Endothelial cell (in vitro differentiated cells): ENCODE measurements at places on chromosomes 12 and 14. TPM values are rescaled to one million over a fixed set of nuclear protein-coding genes. Genes with fewer than 3 reads are reported as not detected.

GRCh38 chr12:104524034-104524832 lies 67.5 kb downstream of the CHST11 start:
- no peak overlapping the region for H3K4me3 ChIP-seq
- no peak for DNase-seq
- H3K27me3 ChIP-seq = peaks cover 2% of the 10 kb centered on the region

DNA sequence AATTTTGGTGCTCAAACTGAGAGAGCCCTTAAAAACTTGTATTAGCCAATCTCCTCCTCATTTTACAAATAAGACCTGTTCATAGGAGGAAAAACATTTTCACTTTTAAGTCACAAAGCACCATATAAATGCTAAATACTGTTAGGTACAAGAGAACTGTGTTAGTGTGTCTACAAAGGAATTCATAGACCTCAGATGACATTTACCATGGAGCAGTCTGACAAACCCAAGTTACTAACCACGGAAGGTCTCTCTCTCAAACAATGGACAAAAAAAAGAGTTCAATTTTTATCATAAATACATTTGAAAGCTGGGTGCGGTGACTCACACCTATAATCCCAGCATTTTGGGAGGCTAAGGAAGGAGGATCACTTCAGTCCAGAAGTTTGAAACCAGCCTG lies 10.0 kb downstream of the SBNO1 start:
- no peak for DNase-seq
- no peaks in the 10 kb centered on the region for H3K27me3 ChIP-seq
- no peak overlapping the region for H3K4me3 ChIP-seq
- H3K4me1 ChIP-seq = peaks cover 49% of the 10 kb centered on the region
- H3K36me3 ChIP-seq = peaks cover 4% of the 10 kb centered on the region

- H3K36me3 ChIP-seq = peaks cover 35% of the 10 kb centered on the region
- H3K27ac ChIP-seq = no peak overlapping the region
- peaks cover 23% of the 10 kb centered on the region for H3K4me1 ChIP-seq
- peaks cover 37% of the 10 kb centered on the region for H3K27me3 ChIP-seq
- peak; percentile 17 for DNase-seq
Measured at GRCh38 chr12:57236201-57236924, 6.9 kb downstream of the SHMT2 start.

- H3K4me1 ChIP-seq = no peaks in the 10 kb centered on the region
- H3K27ac ChIP-seq = no peak overlapping the region
- DNase-seq = no peak
Measured at GRCh38 chr12:4216187-4216927, 57.2 kb upstream of the CCND2 start.

GRCh38 chr12:107418981-107419380 lies 266.6 kb upstream of the PWP1 start:
- DNase-seq = no peak
- no peaks in the 10 kb centered on the region for H3K4me1 ChIP-seq
- H3K4me3 ChIP-seq = no peak overlapping the region
- H3K27ac ChIP-seq = no peak overlapping the region
- peaks cover 5% of the 10 kb centered on the region for H3K36me3 ChIP-seq
- peaks cover 3% of the 10 kb centered on the region for H3K27me3 ChIP-seq

GRCh38 chr12:40745386-40745785 lies 53.1 kb downstream of the CNTN1 start:
- peaks cover 6% of the 10 kb centered on the region for H3K4me1 ChIP-seq
- H3K36me3 ChIP-seq = no peaks in the 10 kb centered on the region
- H3K27me3 ChIP-seq = no peaks in the 10 kb centered on the region
- no peak overlapping the region for H3K27ac ChIP-seq
- H3K4me3 ChIP-seq = no peak overlapping the region

DNA sequence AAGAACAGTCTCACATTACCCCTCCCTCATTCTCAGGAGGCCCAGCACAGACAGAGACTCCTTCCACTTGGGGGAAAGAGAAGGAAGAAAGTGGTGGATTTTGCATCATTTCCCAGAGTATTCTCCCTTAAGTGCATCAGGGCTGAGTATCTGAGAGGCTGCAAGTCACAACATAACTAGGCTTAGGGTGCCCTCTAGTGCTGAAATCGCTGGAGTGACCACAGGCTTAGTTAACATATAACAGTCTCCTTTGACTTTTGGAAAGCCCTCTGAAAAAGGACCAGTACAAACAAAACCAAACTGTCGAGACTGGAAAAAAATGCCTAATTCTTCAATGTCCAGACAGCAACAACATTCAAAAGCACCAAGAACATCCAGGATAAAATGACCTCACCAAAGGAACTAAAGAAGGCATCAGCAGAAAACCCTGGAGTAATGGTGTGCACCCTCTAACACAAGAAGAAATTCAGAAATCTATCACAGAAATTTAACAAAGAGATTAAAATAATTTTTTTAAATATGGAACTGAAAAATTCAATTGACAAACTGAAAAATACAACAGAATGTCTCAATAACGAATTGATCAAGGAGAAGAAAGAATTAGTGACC lies 412.3 kb downstream of the RPS29 start:
- no peak overlapping the region for H3K27ac ChIP-seq
- no peak overlapping the region for H3K4me3 ChIP-seq
- DNase-seq = peak; percentile 79
- H3K27me3 ChIP-seq = peaks cover 1% of the 10 kb centered on the region
- no peaks in the 10 kb centered on the region for H3K4me1 ChIP-seq

DNA sequence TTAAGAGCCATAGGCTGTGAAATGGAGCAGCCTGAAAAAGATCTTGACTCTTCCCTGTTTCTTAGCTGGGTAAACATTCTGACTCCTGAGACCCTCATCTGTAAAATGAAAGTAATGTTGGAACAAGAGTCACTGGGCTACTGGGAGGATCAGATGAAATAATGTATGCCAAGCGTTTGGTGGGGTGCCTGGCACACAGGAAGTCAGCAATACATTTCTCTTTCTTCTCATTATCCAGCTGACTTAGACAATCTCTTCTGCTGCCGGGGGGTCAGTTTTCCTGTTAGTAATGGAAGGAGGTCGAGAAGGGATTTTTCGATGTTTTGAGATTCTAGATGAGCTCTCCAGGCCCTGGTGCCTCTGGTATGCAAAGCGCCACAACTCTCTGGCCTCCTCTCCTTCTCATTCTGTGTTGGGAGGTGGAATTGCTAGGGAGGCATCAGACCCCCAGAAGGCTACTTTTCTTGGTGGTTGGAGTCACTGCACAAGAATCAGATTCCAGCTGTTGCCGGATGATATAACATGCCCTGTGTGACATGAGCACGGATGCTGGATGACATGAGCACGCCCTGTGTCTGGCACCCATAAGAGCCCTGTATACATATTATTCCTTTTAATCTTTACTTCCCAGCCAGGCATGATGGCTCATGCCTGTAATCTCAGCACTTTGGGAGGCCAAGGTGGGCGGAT lies 4.3 kb downstream of the OASL start:
- H3K27me3 ChIP-seq = peaks cover 2% of the 10 kb centered on the region
- H3K4me3 ChIP-seq = no peak overlapping the region
- H3K27ac ChIP-seq = no peak overlapping the region
- no peaks in the 10 kb centered on the region for H3K36me3 ChIP-seq

GRCh38 chr12:55742719-55743405 lies at the start of gene GDF11:
Gene GDF11, plus strand, starts transcription at chr12:55743122. Its CDS starts 195 bp downstream, at chr12:55743317.
- peaks cover 8% of the 10 kb centered on the region for H3K27me3 ChIP-seq
- H3K27ac ChIP-seq = peak within 1 kb of the TSS; percentile 82
- peak within 1 kb of the TSS; percentile 88 for H3K4me3 ChIP-seq
- H3K36me3 ChIP-seq = no peaks in the 10 kb centered on the region

- no peak overlapping the region for H3K27ac ChIP-seq
- H3K4me1 ChIP-seq = no peaks in the 10 kb centered on the region
- no peaks in the 10 kb centered on the region for H3K36me3 ChIP-seq
Measured at GRCh38 chr14:51370758-51371386, 130.8 kb downstream of the TMX1 start.

DNA sequence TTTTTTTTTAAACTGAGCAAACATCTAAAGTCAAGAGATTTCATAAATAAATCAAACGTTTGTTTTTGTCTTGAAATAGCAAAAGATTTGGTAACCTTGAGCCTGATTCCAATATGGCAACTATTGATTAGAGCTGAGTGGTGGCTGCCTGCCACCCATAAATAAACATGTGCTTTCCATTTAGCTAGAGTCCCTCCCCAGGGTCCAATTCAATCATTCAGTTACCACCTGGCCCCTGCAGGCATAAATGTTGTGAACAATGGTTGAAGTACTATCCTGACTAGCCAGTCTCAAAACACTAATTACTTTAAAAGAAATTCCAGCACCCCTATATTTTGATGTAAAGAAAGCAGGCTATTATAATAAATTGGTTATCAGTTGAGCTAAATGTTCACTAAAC lies 129.7 kb upstream of the GRIP1 start:
- H3K4me1 ChIP-seq = peaks cover 15% of the 10 kb centered on the region
- H3K27me3 ChIP-seq = peaks cover 2% of the 10 kb centered on the region
- no peak overlapping the region for H3K4me3 ChIP-seq
- DNase-seq = no peak

DNA sequence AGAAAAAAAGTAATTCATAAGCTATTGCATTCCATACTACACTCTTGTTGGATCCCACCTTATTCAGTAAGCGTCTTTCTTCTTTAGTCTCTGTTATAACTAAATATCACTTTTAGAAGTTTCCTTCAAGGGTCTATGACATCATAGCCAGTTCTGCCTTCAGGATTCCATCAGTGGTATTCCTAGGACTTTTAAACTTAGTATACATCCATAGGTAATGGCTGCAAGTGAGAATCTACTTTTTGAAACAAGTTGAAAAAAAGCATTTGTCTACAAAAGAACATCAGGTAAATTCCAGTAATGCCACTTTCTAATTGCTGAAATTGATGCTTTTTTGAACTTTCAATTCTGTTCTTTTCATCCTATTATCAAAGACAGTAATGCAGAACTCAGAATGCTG lies at the start of gene FSCB:
FSCB (minus strand) TSS at position 101 of the 400 bp plus-strand sequence. CDS start 296 bp downstream, outside the sequence.
- H3K4me1 ChIP-seq = no peaks in the 10 kb centered on the region
- no peak for DNase-seq
- no peaks in the 10 kb centered on the region for H3K36me3 ChIP-seq
- no peak within 1 kb of the TSS for H3K27ac ChIP-seq

- H3K4me1 ChIP-seq = peaks cover 21% of the 10 kb centered on the region
- peak within 1 kb of the TSS; percentile 89 for H3K4me3 ChIP-seq
- peaks cover 5% of the 10 kb centered on the region for H3K27me3 ChIP-seq
- H3K27ac ChIP-seq = no peak within 1 kb of the TSS
- H3K36me3 ChIP-seq = peaks cover 5% of the 10 kb centered on the region
- DNase-seq = peak; percentile 72
Measured at GRCh38 chr14:92513204-92513965, at the start of gene RIN3. Gene RIN3, plus strand, starts transcription at chr14:92513781. Its CDS starts 152 bp downstream, at chr14:92513933.

DNA sequence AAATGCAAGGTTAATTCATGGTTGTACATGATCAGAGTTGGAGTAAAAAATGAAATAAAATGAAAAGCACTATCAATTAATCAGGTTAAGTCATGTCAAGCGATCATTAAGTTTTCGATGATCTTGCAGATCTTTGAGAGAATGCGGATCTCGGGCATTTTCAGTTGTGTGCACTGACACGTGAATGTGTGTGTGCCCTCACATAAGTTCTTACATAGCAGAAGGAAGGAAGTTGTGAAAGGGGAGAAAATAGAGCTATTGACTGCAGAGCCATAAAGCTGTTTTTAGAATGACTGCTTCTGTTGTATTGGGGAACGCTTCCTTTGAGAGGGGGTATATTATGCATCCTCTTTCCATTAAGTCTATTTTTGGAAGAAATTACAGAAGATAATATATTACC lies 101.3 kb downstream of the HMGA2 start:
- H3K27ac ChIP-seq = peak overlapping the region; percentile 3
- peaks cover 52% of the 10 kb centered on the region for H3K4me1 ChIP-seq
- peaks cover 2% of the 10 kb centered on the region for H3K27me3 ChIP-seq
- H3K4me3 ChIP-seq = no peak overlapping the region
- no peak for DNase-seq

DNA sequence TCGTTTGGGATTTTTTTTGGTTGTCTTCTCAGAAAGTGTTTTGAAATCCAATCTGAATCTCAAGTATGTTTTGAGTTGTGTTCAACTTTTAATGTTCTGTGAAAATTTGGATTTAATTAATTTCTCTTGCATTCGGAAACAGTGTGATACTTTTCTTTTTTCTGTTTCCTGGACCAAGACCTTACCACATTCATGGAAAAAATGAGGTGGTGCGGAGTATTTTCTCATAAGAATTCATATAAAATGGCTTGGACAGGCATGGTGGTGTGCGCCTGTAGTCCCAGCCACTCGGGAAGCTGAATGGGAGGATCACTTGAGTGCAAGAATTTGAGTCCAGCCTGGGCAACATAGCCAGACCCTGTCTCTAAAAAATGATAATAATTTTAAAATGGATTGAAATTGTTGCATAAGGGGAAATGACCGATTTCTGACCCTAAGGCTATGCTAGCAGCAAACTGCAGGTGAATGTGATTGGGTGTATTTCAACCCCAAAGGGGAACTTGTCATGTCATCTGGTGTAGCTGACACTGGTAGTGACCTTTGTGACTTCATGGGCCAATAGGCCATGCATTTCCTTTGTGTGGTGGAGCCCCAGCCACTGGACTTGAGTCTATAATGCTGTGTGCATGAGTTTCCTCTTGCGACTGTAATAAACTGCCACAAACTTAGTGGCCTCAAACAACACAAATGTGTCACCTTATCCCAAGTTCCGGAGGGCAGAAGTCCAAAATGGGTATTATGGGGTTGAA lies 123.5 kb upstream of the RFLNA start:
- no peak for DNase-seq
- peaks cover 10% of the 10 kb centered on the region for H3K4me1 ChIP-seq
- H3K27ac ChIP-seq = no peak overlapping the region
- H3K27me3 ChIP-seq = peaks cover 4% of the 10 kb centered on the region
- no peak overlapping the region for H3K4me3 ChIP-seq

DNA sequence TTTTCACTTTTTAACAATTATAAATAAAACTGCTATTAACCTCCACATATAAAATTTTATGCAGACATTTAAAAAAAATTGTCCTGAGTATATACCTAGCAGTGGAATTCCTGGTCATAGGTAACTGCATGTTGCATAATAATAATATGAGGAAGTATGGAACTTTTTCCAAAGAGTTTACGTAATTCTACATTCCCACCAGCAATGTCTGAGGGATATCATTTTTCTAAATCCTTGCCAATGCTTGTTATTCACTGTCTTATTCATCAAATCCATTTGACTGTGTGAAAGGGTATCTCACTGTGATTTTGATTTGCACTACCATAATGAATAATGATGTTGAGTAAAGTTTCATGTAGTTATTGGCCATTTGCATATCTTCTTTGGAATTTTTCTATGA lies 393.8 kb downstream of the LRFN5 start:
- DNase-seq = no peak
- no peak overlapping the region for H3K4me3 ChIP-seq
- no peaks in the 10 kb centered on the region for H3K36me3 ChIP-seq

The TIGAR gene
- total RNA-seq = 21.9 TPM

The NPC2 gene
- 246 TPM for total RNA-seq

The OR4E2 gene
- not detected for total RNA-seq

The RNASE9 gene
- total RNA-seq = not detected

The SERPINA3 gene
- not detected for total RNA-seq

The ENTPD5 gene
- total RNA-seq = 16.0 TPM
